ENCODE measurements at places on chromosomes 6 and 20.

DNA sequence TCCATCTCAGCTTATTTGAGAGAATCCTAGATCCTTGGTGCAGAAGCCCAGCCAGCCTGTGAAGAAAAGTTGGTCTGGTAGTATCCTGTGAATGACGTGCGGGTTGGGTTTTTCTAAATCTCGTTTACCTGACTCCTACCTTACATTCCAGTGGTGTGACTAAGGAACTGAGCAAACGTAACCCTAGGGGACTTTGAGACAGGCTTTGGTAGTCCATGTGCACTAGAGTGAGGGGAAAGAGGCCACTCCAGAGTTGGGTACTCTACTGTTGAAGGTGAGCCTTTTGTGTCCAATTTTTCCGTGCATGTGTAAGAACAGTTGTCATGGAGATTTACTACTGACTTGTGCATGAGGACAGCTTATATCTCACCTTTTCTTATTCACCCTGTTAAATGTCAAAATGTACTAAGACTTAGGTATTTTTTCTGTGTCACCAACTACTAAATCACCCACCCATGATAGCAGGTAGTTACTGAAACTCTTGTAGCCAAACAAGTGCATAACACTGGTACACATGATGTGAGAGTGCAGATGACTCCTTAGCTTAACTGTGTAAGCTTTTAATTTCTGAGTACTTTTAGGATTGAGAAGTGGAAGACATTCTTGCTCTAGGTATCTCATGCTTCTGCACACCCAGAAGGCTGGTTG is 26.3 kb upstream of the PLCG1 start:
- DNase-seq = no peak

- no peak for DNase-seq
Observed at GRCh38 chr6:119350202-119350951, 816 bp upstream of the MAN1A1 start.

GRCh38 chr6:111147440-111147839 is 60.1 kb downstream of the SLC16A10 start:
- no peak for DNase-seq

DNA sequence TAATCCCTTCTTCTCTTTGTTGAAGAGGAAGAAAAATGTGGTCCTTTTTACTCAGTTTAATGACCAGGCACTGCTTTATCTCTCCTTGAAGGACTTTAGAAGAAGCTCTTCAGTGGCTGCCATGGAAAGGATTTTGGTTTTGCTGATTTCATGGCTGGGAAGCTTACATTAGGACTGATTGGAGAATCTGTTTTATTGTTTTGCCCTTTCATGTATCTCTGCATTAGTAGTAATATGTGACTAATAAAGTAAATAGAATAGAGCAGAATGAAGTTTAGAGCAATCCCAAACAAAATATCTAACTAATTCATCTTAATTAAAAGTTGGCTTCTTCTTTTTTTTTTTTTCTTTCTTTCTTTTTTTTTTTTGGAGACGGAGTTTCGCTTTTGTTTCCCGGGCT is 502.9 kb downstream of the HAO1 start:
- DNase-seq = no peak

DNA sequence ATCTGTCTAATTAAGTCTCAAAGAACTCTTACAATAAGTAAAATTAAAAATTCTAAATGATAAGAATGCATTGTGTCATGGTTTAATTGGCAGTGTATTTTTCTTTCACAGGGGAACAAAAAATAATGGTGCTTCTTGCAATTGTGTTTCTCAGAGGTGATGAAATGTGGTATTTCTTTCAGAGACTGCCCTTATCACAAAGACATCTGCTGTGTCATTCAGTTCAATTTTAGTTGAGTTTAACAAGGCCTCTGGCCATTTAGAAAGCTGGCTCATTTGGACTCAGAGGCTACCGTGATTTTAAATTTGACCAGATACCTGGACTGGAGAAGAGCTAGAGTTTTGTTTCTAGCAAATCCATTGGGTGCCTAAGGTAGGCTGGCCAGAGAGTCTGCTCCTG is 23.6 kb upstream of the ZNF831 start:
- no peak for DNase-seq

- DNase-seq = no peak
Observed at GRCh38 chr20:17709361-17710293, 9.9 kb downstream of the BANF2 start.

Measured in activated T-cell treated with anti-CD3 and anti-CD28 coated beads, Interleukin-2, amount 50 U/mL, for 48 hours (primary cell).